ENCODE measurements at places on chromosomes 12 and 14. TPM values are rescaled to one million over a fixed set of nuclear protein-coding genes. Genes with fewer than 3 reads are reported as not detected.
A peak's percentile ranks its signal among the peaks of the same experiment; 100 is the strongest.

ARHGEF25 gene
- polyA plus RNA-seq, result not detected

POLE2 gene
- polyA plus RNA-seq, result 37.9 TPM

NYNRIN gene
- 3.1 TPM for polyA plus RNA-seq

EPYC gene
- polyA plus RNA-seq, result not detected

DNA sequence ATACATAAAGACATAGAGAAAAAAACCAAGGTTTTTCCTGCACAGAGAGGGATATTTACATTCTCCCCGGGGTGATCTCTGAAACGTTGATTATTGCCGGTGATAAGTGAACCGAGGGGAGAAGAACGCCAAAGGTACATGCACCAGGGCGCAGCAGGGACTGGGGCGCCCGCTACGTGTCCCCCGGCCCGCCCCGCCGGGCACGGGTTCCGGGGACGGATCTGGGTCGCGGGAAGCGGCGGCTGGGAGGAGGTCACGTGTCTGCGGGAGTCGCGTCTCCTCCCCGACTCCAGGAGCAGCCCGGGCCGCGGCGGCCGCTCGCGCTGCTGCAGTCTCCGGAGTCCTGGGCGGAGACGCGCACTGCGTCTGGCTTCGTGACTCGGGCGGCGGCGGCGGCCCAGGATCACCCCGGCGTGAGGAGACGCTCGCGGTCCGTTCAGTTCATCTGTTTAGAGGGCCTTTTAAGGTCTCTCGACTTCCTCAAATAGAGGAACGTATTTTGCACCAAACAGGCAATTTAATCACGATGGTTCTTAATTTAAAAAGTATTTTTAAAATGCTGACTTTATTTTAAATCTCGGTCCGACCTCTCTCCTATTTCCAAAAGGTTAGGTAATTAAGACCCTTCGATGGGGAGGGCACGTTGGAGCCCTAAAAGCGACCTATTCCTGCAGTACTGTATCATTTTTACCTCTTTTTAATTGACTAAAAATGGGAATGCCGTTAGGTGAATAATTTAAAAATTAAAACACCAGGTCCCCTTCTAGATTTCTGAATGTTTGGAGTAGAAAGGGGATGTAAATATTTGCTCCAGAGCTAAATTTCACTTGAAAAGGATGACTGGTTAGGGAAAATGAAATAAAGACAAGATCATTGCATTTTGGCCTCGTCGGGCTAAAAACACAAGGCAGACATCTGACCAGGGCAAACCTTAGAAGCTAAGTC, 1.8 kb upstream of the BHLHE41 start:
- H3K4me1 ChIP-seq, result peaks cover 28% of the 10 kb centered on the region
- peak; percentile 84 for DNase-seq
- peaks cover 94% of the 10 kb centered on the region for H3K27me3 ChIP-seq
- H3K36me3 ChIP-seq, result no peaks in the 10 kb centered on the region

- no peaks in the 10 kb centered on the region for H3K27me3 ChIP-seq
- peaks cover 45% of the 10 kb centered on the region for H3K4me1 ChIP-seq
- no peak for DNase-seq
- no peak overlapping the region for H3K27ac ChIP-seq
Measured at GRCh38 chr14:67933266-67933665, 113.7 kb downstream of the RAD51B start.

DNA sequence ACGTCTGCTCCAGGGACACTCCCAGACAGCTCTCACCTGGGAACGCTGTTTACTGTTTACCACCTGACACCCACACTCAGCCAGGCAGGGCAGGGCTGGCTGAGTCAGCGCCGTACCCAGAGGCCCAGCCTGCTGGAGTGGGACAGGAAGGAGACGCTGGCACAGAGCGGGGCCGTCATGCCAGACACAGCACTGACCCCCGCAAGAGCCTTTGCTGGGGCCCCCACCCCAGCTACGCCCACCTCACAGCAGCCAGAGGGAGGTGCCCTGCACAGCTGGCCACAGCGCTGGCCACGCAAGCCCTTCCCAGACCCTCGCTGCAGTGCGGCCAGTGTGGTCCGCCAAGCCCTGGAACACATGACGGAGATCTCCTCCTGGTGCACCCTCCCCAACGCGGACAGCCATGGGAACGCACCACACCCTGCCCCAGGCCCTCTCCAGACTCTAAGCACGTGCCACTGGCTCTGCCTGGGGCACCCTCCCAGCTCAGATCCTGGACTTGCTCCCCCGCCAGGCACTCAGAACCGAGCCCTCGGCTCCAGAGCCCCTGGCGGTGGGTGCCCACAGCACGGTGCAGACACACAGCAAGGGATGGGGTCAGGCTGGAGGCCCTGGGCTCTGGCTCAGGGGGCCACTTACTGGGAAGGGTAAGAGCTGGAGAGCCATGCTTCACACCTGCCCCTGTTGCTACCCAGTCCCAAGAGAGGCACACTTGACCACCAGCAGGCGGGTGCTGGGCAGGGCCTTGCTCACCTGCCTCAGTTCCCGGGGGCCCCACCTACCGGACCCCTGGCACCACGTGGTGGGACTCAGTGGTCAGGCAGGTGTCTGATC, 5.7 kb downstream of the AHNAK2 start:
- no peak for DNase-seq
- H3K27ac ChIP-seq, result no peak overlapping the region
- H3K36me3 ChIP-seq, result no peaks in the 10 kb centered on the region

- no peak overlapping the region for H3K4me3 ChIP-seq
- no peaks in the 10 kb centered on the region for H3K36me3 ChIP-seq
- no peaks in the 10 kb centered on the region for H3K27me3 ChIP-seq
- no peak overlapping the region for H3K27ac ChIP-seq
- H3K4me1 ChIP-seq, result no peaks in the 10 kb centered on the region
Measured at GRCh38 chr12:103268831-103269514, 226.8 kb downstream of the C12orf42 start.

DNA sequence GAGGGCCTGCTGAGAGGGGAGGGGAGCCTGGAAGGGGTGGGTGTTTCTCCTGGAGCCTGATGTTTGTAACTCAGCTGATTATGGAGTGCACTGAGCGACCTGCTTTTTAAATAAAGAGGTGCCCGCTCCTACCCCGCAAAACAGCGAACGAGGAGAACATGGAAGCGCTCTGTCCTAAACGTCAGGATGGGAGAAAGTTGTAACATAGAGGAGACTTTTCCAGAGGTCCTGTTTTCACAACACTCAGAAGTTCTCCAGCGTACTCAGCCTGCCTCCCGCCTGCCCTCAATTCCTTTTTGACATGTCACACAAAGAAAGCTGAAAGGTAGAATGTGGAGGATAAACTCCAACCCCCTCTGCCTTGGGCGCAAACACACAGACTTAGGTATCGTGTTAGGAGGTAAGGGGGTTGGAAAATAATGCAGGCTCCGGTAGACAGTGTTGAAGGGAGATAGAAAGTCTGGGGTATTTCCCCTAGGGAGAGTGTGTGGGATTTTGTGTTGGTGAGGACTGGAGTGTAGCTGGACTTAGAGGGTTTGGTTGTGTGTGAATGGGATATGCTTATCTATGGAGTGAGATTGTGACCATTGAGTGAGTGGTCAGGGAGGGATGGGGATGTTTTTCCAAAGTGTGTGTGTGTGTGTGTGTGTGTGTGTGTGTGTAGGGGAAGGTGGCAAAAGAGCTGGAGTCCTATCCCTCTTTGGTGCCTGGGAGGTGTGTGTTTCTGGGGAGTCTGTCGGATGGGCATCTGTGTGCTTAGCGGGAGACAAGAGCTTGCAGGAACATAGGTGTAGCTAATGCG, 2.1 kb downstream of the NTF3 start:
- peaks cover 94% of the 10 kb centered on the region for H3K27me3 ChIP-seq
- H3K36me3 ChIP-seq, result no peaks in the 10 kb centered on the region
- peak overlapping the region; percentile 77 for H3K4me3 ChIP-seq
- peaks cover 25% of the 10 kb centered on the region for H3K4me1 ChIP-seq
- no peak overlapping the region for H3K27ac ChIP-seq
- DNase-seq, result no peak

All from GM23338 (cell line).